PC-3 (cell line): ENCODE measurements at places on chromosomes 13 and 19.
A peak's percentile ranks its signal among the peaks of the same experiment; 100 is the strongest.

- DNase-seq = peak; percentile 63
Measured at GRCh38 chr19:13794398-13794756, 866 bp upstream of the ZSWIM4 start.

GRCh38 chr13:52004511-52005170 is 6.6 kb downstream of the ATP7B start:
- no peak for DNase-seq

- DNase-seq = no peak
Measured at GRCh38 chr13:95749545-95749944, 72.6 kb downstream of the DNAJC3 start.

DNA sequence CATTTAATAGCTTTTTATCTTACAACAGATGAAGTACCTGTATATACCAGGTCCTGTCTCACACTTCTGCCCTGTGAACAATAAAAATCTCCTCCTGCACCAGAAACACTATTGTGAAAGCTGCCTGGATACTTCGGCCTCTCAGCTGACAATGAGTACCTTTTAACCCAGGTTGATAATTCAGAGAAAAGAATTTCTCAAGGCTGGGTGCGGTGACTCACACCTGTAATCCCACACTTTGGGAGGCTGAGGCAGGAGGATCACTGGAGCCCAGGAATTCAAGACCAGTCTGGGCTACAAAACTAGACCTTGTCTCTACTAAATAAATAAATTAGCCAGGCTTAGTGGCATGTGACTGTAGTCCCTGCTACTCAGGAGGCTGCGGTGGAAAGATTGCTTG is 65.3 kb upstream of the TM9SF2 start:
- DNase-seq = peak; percentile 9

- no peak for DNase-seq
Measured at GRCh38 chr13:72295153-72295552, 428.1 kb upstream of the DACH1 start.

DNA sequence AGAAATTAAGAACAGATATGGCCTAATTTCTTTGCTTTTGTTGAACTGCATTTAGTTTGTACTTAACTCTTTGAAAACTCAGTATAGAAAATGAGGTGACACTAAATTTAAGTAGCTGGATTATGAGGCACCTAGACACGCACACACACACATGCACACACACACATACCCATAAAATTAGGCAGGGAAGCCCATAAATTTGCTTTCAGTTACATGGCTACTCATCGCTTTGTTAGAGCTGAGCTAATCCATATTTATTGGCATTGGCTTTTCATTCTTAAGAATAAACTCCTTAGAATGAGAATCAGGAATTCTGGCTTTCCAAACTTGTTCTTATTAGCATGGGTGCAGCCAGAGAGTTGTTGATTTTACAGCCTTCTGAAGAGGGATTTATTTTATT is 61.7 kb upstream of the MBNL2 start:
- DNase-seq = no peak

DNA sequence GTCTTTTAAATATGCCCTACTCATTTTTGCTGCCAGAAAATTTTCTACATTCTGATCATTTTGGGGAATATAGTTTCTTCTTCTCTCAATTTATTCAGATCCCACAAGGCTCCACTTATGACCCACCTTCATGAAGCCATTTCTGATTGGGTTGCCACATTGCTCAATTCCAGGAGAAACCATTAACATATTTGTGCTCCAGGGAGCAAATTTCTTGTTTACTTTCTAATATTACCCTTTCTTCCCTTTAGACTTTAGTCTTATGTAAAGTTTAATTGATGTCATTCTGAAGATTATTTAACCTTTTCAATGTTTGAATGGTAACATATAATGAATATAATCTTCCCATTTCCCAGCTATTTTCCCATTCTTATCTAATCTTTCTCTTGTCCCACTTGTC is 331.8 kb downstream of the ITGBL1 start:
- DNase-seq = no peak

DNA sequence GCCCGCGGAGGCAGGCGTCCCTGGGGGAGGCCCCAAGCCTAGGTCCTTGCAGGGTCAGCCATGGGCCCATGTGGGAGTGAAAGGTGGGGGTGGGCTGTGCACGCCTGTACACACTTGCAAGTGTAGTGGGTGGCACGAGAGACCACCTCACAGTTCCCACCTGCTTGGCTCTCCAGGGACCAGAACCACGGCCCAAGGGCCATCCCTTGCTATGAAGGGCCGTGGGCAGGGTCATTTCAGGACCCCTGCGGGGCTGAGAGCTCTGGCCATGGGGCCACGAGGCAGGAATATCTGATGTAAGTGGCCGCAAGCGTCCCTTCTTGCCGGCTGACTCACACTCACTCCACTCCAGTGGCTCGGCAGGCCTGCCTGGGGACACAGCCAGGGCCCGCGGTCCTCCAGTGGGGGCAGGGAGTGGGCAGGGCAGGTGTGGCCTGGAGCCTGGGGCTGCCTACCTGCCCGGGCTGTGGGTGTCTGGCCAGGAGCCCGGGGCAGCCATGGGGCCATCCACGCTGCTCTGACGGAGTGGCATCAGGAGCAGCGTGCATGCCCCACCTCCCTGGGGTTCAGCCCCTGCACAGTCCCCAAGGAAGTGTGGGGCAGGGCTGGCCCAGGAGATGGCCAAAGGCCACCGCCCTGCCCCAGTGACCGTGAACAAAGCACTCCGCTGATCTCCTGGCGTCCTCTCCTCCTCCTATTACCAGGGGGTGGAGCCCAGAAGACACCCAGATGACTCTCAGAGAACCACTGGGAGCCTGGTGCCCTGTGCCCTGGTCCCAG is 8.6 kb upstream of the MKNK2 start:
- peak; percentile 81 for DNase-seq

DNA sequence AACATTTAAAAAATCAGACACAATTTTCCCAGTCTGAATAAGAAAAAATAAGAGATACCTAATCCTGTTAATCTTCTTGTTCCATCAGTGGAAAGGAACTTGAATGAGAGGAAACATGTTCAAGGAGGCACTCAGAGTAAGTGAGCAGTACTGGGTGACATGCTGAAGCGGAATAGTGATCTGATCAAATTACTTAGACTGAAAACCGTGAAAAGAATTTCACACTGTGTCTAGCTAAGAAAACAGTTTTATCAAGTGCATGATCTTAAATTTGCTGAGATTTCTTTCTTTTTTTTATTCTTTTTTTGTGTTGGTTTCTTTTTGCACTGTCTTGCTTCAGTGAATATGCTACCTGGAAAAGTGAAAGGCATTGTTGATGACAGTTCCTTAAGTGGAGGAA is 249.5 kb upstream of the SLC10A2 start:
- no peak for DNase-seq
